ENCODE measurements at places on chromosomes 1 and 21.

GRCh38 chr1:70915258-70916033 lies 132.2 kb downstream of the PTGER3 start:
- no peak for DNase-seq

DNA sequence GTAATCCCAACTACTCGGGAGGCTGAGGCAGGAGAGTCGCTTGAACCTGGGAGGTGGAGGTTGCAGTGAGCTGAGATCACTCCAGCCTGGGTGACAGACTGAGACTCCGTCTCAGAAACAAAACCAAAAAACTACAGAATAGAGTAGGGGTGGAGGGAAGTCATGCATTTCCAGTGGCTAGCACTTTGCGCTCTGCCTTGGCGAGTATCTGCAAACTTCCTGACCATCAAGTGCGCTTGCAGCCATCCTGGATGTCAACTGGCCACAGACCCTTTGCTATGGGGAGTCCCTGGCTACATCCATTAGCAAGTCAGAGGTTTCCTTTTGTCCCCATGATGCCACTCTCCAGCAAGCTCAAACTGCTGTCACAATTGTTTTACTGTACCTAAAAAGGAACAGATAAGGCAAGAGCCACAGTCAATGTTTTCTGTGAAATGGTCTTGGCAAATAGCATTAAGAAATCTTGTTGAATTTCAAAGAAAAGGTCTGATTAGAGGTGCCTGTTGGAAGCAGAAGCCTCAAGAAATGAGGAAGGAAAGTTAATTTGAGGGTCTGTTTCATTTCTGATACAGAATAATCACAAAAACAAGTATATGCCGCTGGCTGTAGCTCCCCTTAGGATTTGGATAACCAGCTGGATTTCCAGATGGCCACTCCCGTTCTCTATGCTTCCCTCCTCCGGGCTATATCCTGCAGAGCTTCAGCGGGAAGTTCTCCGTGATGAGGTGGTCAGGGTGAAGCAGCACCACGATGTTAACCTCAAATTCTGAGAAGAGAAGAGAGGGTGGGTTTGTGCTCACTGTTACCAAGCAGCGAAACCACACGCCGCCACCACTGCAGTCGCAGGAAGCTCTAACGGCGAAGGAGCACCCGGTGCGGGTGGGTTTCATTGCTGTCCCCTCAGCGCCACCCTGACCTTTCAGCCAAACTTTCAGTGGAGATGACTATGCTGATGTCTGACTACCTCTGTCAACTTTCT lies 42.0 kb downstream of the VPS26C start:
- no peak for DNase-seq

DNA sequence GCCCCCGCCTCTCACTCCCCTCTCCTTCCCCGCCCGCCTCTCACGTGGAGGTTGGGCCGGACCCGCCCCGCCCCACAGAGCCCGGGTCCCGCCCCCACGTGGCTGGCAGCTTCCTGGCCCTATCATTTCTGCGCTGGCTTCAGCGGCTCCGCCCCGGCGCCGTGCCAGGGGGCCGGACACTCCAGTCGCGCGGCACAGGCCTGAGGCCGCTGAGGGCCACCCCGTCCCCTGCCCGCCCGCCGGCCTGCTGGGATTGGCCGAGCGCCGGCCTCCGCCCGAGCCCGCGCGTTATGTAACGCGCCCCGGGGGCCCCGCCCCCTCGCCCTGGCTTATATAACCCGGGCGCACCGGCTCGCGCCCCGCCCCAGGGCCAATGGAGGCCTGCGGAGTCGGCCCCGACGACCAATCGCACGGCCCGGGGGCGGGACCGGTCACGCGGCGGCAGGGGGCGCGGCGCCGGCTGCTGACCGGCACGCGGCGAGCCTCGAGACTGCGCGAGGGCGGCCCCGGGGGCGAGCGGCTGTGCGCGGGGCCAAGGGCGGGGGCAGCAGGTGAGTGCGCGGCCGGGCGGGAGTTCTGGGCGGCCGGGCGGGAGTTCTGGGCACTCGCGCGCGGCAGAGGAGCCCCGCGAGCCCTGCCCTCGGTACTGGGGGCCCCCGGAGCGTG lies at the start of gene PER3:
Gene PER3 (plus strand): TSS at position 466 of the 666 bp plus-strand sequence. CDS start 587 bp downstream, outside the sequence.
- peak; percentile 99 for DNase-seq

DNA sequence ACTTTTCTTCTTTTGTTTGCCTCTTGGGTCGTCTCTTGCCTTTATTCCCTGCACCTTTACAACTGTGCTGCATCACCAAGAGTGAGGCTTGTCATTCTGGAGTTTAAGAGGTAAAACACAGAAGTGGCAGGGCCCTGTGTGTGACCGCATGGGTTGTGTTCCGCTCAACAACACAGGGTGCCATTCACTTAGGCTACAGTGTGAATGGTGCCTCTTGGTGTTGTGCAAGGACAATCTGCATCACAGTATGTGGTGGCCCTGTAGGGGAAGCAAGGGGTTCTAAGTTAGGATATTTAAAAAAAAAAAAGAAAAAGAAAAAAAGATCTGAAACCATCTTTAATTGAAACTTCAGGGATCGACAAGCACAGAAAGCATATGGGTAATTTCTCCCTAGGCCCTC lies 38.2 kb downstream of the BRINP2 start:
- no peak for DNase-seq

Data from Right ventricle myocardium inferior (tissue), 1 donor.